ENCODE measurements at places on chromosomes 7 and 10. TPM values are rescaled to one million over a fixed set of nuclear protein-coding genes. Genes with fewer than 3 reads are reported as not detected.

DNA sequence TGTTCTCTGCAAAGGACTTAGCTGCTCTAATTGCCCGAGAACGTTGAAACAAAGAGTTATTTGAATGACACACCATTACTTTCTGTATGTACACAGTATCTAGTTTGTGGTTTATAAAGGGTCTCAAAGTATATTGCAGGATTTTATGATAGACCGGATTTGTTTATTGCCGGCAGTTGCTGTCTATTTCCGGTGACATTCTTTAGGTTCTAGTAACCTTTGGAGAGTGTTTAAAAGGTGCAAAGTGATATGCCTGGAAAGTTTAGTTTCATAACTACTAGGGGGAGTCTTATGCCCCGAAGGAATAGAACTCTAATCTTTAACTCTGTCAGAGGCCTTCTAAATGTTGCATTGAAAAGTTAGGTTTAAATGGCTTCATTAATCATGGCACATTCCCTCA lies 63.8 kb downstream of the PAPSS2 start:
- no peaks in the 10 kb centered on the region for H3K36me3 ChIP-seq
- no peaks in the 10 kb centered on the region for H3K27me3 ChIP-seq
- H3K4me1 ChIP-seq: no peaks in the 10 kb centered on the region
- no peak for DNase-seq
- H3K27ac ChIP-seq: no peak overlapping the region
- no peak overlapping the region for H3K4me3 ChIP-seq

DNA sequence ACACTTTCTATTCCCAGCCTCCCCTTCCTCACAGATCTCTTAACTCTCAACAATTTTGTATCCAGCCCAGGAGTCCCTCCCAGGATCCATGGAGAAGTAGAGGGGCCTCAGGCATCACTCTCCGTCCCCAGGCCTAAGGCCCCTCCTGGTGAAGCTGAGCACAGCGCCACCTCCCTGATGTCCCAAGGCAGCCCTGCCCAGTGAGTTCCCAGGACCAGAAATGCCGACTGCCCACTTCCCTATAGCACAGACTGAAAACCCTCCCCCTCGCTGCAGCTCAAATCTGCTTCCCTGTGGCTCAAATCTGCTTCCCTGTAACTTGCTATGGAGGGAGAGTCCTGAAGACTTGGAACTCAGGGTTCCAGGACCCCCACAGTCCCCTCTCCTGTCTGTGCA lies 35.6 kb downstream of the YKT6 start:
- no peaks in the 10 kb centered on the region for H3K36me3 ChIP-seq
- no peak overlapping the region for H3K4me3 ChIP-seq
- no peak overlapping the region for H3K27ac ChIP-seq
- DNase-seq: no peak
- H3K27me3 ChIP-seq: no peaks in the 10 kb centered on the region

DNA sequence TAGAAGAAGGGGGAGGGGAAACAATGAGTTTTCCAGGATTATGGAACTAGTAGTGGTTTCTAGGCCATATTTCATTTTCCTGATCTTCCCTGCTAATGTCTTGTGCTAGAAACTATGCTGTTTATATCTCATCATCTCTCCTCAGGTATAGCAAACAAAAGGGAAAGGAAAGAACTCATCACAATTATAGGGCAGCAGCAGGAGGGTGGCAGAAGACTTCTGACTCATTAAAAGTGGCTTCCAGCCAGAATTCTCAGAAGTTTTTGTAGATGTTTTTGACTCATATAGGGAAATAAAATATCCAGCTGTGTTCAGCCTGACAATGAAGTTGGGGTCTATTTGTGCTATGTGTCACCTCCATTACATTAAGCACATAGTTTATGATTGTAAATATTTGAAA lies 6.5 kb downstream of the AHR start:
- no peak for DNase-seq
- H3K4me3 ChIP-seq: no peak overlapping the region
- H3K36me3 ChIP-seq: no peaks in the 10 kb centered on the region
- H3K4me1 ChIP-seq: peaks cover 3% of the 10 kb centered on the region

GRCh38 chr7:148609045-148609725 lies 18.6 kb downstream of the C7orf33 start:
- no peak for DNase-seq
- H3K4me1 ChIP-seq: no peaks in the 10 kb centered on the region
- no peaks in the 10 kb centered on the region for H3K36me3 ChIP-seq
- no peak overlapping the region for H3K27ac ChIP-seq
- H3K4me3 ChIP-seq: no peak overlapping the region

DNA sequence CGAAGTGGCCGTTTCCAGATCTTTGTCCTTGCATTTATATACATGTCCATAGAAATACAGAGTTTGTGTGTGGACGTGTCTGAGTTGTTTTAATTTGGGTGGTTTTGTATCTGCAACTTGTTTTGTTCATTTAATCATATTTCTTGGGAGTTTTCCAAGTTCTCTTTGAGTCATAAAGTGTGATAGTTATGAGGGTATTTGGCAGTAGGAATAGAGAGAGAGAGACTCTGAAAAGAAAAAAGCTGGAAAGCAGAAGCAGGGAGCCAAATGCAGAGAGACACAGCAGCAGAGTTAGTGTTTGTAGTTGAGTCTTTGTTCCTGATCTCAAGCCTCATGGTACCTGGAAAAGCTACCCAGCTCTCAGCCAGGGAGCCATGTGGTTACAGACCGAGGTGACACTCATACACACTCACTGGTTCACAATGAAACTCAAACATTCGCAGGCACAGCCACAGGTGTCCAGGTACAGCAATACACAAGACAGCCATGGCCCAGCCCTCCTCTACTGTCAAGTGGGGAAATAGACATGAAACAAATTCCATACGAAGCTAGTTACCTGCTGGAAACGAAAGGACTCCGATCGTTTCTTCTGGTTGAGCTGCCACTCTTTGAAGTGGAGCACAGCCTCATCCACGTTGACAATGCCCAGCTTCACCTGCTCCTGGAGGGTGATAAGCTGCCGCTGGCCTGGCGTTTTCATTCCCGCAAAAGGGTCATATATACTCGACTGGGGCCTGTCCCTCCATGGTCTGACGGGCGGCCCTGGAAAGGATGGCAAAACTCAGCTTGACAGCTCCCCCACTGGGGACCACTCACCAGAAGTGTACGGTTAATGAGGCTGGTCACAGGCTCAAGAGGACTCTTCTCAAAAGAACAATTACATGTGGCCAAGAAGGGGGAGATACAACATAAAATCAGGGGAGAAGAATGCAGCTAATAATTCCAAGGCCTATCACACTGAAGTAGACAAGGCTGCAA lies 33.3 kb upstream of the TM9SF3 start:
- peak overlapping the region; percentile 82 for H3K27ac ChIP-seq
- H3K4me1 ChIP-seq: peaks cover 28% of the 10 kb centered on the region
- no peak overlapping the region for H3K4me3 ChIP-seq

DNA sequence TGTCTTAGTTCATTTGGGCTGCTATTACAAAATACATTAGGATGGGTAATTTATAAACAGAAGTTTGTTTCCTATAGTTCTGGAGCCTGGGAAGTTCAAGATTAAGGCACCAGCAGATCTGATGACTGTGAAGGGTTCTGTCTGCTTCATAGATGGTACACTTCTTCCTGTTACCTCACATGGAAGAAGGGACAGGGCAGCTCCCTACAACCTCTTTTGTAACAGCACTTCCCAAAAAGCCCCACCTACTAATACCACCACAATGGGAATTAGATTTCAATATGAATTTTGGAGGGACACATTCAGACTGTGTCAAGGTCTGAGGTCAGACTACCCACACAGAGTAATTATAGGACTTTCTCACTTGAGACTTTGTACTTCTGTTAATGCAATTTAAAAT lies 260.3 kb downstream of the ARHGAP12 start:
- no peak overlapping the region for H3K27ac ChIP-seq
- H3K27me3 ChIP-seq: no peaks in the 10 kb centered on the region
- no peaks in the 10 kb centered on the region for H3K36me3 ChIP-seq
- DNase-seq: no peak

DNA sequence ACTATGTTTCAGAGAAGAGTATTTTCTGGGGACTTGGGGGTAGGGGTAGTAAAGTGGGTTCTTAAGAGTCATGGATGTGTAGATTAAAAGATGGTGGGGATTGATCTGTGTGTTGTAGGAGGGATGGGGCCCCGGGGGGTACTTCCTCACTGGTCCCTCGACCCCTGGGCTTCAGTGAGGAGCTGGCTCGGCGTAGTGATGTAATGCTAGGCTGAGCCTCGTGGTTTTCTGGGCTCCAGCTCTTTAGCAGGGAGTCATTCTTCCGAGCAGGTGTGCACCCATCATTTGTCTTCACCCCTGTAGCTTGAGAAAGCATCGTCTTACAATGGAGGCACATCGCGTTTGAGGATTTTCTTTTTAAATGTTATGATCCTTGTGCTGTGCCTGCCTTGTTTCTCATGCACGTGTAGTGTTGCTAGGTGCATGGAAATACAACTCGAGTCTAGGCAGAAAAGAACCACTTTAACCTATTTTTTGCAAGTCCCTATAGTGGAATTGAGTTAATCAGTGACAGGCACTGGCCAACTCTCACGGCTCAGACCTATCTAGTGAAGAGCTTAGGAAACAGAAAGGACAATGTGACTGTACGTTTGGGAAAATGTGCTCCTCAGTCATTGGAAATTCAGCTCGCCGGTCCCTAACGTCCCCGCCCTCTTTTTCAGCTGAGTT lies 106.1 kb upstream of the BTBD16 start:
- H3K36me3 ChIP-seq: no peaks in the 10 kb centered on the region
- no peak overlapping the region for H3K4me3 ChIP-seq
- no peaks in the 10 kb centered on the region for H3K27me3 ChIP-seq
- H3K4me1 ChIP-seq: peaks cover 4% of the 10 kb centered on the region
- H3K27ac ChIP-seq: no peak overlapping the region
- DNase-seq: no peak

GRCh38 chr7:93011351-93012294 lies 106.2 kb downstream of the SAMD9 start:
- H3K36me3 ChIP-seq: no peaks in the 10 kb centered on the region
- no peaks in the 10 kb centered on the region for H3K4me1 ChIP-seq
- H3K27me3 ChIP-seq: no peaks in the 10 kb centered on the region
- no peak overlapping the region for H3K4me3 ChIP-seq

- no peak overlapping the region for H3K27ac ChIP-seq
- no peaks in the 10 kb centered on the region for H3K36me3 ChIP-seq
- H3K4me1 ChIP-seq: peaks cover 1% of the 10 kb centered on the region
- no peaks in the 10 kb centered on the region for H3K27me3 ChIP-seq
These were observed 60.4 kb downstream of the FZD1 start for GRCh38 chr7:91324663-91325062.

DNA sequence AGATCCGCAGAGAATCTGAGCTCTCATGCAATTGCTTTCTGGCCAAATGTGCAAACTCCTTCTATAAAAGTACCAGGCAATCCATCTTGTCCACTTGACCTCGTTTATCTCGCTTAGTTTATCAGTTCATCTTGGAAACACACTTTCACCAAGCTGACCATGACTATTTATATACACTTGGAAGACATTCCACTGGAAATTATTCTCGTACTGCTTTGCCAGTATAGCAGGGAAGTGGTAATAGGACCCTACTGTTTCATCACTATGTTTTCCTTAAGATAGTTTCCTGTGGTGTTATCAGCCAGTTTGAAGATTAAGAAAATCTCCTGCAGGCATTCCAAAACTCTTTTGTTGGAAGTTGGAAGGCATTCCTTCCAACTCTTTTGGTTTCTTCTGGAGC lies 115.3 kb upstream of the FAM171A1 start:
- H3K36me3 ChIP-seq: no peaks in the 10 kb centered on the region
- H3K4me1 ChIP-seq: no peaks in the 10 kb centered on the region
- no peak for DNase-seq
- no peak overlapping the region for H3K27ac ChIP-seq

DNA sequence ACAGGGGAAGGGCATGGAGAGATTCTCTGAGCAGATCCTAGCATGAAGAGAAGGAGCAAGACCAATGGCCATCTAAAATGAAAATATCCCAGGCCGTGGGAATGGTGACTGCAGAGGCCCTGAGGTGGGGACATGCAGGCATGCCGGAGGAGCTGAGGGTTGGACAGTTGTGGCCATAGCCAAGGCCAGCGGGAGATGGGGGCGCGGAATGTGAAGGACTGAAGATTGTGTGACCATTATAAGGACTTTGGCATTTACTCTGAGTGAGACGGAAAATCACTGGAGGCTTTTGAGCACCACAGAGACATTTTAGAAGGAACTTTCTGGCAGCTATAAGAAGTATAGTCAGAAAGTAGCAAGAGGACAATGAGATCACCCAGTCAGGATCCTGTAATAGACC lies 341.1 kb downstream of the SFMBT2 start:
- no peaks in the 10 kb centered on the region for H3K4me1 ChIP-seq
- H3K27me3 ChIP-seq: no peaks in the 10 kb centered on the region
- H3K27ac ChIP-seq: no peak overlapping the region
- no peaks in the 10 kb centered on the region for H3K36me3 ChIP-seq
- DNase-seq: no peak

GRCh38 chr7:3943779-3944520 lies 642.9 kb downstream of the SDK1 start:
- no peaks in the 10 kb centered on the region for H3K4me1 ChIP-seq
- DNase-seq: no peak
- no peak overlapping the region for H3K4me3 ChIP-seq
- H3K27ac ChIP-seq: no peak overlapping the region

DNA sequence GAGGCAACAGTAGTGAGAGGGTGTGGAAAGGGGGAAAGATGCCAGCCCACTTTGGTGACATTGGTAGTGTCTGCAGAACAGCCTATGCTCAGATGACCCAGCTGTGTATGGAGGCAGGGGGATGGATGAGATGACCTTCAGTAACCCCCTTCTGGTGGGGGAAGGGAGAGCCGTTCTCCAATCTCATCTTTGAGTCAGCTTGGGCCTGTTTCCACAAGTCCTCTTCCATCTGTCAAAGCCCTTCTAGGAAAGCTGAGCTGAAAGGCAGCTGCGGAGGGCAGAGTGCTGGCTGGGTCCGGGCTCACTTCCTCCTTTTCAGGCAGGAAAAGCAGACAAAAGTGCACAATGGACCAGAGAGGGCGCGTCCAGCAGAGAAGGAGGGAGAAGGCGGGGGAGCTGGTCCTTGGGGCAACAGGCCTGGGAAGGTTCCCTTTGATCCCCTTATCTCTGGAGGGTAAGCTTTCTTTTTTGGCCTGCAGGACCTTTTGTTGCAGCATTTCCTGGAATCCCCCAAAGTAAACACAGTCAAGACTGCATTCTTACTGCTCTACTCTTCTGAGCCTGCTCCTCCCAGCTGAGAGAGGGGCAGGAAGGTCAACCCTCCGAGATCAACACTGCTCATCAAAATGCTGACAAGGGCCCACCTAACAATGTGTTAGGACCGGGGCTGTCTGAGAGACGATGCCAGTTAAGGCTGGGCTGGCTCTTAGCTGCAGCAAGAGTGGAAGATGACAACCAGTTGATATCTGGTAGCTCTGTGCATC lies 1.2 kb upstream of the LRMDA start:
- DNase-seq: peak; percentile 67
- peak overlapping the region; percentile 73 for H3K27ac ChIP-seq
- peaks cover 33% of the 10 kb centered on the region for H3K4me1 ChIP-seq
- no peak overlapping the region for H3K4me3 ChIP-seq

PCLO gene
- 1.4 TPM for total RNA-seq

BHLHA15 gene
- not detected for total RNA-seq

WNT8B gene
- total RNA-seq: 0.13 TPM

CYP26A1 gene
- not detected for total RNA-seq

TMEM236 gene
- total RNA-seq: 0.33 TPM

SEC31B gene
- 8.3 TPM for total RNA-seq

C10orf105 gene
- 0.28 TPM for total RNA-seq

DBNL gene
- total RNA-seq: 70.2 TPM

All from ovary (tissue), 10 donors.